Fibroblast of the aortic adventitia (primary cell): ENCODE measurements at places on chromosomes 6 and 20. TPM values are rescaled to one million over a fixed set of nuclear protein-coding genes. Genes with fewer than 3 reads are reported as not detected.

- no peak for DNase-seq
These were observed 2.4 kb downstream of the SYNE1 start for GRCh38 chr6:152634773-152635172.

DNA sequence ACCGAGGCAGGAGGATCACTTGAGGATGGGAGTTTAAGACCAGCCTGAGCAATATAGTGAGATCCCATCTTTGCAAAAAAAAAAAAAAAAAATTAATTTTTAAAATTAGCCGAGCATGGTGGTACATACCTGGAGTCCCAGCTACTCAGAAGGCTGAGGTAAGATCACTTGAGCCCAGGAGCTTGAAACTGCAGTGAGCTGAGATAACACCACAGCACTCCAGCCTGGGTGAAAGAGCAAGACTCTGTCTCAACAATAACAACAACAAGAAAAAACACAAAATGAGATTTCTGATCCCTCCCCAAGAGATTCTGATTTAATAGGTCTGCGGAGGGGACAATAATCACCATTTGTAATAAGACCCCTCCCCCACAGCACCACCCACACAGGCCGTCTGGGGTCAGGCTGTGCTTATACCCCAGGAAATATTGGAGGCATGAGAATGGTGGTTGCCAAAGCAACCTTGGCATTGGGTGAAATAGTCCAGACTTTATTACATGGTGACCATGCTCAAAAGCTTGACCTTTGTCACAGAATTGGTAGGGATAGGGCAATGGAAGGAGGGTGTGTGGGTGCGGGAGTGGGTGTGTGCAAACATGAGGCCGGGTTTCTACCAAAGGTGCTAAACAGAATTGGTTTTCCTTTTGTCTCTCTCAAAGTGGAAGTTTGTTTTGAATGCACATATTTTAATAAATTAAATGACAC lies 24.4 kb upstream of the ADTRP start:
- DNase-seq, result no peak

DNA sequence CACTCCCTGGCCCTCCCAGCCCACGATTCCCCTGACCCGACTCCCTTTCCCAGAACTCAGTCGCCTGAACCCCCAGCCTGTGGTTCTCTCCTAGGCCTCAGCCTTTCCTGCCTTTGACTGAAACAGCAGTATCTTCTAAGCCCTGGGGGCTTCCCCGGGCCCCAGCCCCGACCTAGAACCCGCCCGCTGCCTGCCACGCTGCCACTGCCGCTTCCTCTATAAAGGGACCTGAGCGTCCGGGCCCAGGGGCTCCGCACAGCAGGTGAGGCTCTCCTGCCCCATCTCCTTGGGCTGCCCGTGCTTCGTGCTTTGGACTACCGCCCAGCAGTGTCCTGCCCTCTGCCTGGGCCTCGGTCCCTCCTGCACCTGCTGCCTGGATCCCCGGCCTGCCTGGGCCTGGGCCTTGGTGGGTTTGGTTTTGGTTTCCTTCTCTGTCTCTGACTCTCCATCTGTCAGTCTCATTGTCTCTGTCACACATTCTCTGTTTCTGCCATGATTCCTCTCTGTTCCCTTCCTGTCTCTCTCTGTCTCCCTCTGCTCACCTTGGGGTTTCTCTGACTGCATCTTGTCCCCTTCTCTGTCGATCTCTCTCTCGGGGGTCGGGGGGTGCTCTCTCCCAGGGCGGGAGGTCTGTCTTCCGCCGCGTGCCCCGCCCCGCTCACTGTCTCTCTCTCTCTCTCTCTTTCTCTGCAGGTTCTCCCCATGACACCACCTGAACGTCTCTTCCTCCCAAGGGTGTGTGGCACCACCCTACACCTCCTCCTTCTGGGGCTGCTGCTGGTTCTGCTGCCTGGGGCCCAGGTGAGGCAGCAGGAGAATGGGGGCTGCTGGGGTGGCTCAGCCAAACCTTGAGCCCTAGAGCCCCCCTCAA lies at the start of gene LTA:
Gene LTA, plus strand, starts transcription at position 249 of the 871 bp plus-strand sequence. Its CDS starts 454 bp downstream, at position 703.
- no peak for DNase-seq

GRCh38 chr20:13900496-13900895 lies 89.9 kb downstream of the SEL1L2 start:
- DNase-seq, result no peak

GRCh38 chr6:142416686-142417085 lies 114.9 kb downstream of the ADGRG6 start:
- DNase-seq, result no peak

GRCh38 chr20:59071216-59071615 lies 28.6 kb upstream of the PRELID3B start:
- no peak for DNase-seq

DNA sequence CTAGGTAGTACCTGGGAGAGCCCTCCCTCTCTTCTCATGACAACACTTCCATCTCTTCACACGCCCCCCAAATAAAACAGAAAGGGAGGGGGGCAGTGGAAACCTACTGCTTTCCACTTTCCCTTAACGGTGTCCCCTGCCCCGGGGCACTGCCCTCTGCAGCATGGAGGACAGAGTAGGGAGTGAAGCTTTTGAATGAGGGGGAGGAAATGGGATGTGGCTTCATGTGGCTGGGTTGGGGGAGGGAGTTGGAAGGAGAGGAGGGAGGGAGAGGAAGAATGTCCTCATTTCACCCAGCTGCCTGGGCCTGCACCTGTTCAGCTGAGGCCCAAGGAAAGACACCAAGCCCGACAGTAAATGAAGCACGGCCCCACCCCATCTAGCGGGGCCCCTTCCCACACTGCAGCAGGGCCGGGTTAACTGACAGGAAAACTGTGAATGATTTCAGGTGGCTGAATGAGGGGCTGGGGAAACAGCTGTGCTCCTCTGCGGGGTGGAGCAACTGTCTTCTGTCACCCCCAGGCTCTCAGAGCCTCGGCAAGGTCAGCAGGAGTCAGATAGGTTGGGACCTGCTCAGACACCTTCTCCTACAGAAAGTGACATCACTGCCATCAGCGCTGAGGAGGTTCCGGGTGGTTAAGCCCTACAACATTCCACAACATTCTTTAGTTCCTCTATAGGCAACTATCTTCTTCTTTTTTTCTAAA lies 40.0 kb upstream of the TAF8 start:
- DNase-seq, result no peak

DNA sequence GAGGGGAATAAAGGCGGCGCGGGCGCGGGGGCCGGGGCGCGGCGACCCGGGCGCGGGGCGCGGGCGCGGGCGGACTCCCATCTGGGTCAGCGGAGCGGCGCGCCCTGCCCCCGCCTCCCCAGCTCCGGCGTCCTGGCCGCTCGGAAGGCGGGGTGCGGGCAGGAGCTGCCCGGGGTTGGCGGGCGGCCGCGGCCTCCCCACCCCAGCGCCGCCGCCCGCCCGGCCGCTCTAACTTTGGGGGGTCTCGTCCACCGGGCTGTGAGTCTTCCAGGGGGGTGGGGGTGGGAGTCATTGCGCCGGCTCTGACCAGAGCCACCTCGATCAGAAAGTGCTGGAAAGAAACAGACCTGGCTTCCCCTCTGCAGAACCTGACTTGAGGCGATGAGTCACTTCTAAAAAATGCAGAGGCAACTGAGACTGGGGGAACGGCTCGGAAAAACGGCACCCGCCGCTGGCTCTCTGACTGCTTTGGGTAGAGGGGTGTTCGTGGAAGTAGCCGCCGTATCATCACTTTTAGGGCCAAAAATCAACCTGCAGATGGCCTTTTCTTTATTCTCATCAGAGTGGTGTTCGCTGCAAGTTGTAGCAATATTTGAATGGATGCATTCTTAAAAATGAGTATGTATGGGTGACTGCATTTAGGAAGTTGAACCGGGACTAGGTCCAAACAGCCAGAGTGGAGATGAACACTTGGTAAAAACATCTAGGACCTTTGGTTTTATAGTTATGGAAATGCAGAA lies 667 bp downstream of the CAP2 start:
- peak; percentile 55 for DNase-seq

- DNase-seq, result no peak
These were observed 39.8 kb downstream of the SLC22A2 start for GRCh38 chr6:160218810-160219209.

- no peak for DNase-seq
These were observed 24.6 kb downstream of the COL11A2 start for GRCh38 chr6:33167374-33168283.

DNA sequence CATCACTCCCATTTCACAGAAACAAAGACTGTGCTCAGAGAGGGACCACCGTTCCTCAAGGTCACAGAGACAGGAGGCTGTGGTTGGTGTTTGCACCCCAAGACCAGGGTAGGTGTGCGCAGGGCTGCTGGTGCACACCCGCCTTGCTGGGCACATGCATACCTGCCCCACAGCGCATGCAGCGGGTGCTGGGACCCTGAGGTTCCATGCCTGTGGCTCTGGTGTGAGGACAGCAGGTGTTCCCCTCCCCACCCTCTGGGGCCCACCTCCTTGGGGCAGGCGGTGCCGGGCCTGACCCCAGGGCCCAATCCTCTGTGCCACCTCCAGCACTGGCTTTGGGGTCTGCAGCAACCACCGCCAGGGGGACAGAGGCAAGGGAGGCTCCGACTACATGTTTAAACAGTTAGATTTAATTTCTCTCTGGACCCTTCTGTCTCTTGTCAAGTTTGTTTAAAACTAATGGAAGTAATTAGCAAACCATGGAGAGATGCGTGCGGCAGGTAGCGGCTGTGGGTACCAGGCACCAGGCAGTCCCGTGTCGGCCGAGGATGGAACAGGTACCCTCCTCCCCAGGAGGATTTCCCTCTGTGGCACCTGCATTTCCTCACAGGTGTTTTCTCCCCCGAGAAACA lies 327.8 kb downstream of the TAF4 start:
- DNase-seq, result no peak

DNA sequence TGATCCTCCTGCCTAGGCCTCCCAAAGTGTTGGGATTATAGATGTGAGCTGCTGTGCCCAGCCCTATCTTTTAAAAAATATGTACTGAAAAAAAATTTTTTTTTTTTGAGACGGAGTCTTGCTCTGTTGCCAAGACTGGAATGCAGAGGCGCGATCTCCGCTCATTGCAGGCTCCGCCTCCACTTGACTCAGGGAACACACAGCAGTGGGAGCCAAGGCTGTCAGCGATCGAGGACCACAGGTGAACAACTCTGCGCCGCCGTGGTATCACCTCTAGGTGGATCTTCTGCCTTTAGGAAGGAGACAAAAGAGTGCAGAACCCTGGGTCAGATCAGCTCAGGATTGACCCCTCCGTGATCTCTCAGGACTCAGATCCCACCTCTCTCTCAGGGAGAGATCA lies 13.7 kb downstream of the RAET1E start:
- DNase-seq, result peak; percentile 62

- no peak for DNase-seq
These were observed 147.7 kb downstream of the BTBD9 start for GRCh38 chr6:38492031-38492430.

DNA sequence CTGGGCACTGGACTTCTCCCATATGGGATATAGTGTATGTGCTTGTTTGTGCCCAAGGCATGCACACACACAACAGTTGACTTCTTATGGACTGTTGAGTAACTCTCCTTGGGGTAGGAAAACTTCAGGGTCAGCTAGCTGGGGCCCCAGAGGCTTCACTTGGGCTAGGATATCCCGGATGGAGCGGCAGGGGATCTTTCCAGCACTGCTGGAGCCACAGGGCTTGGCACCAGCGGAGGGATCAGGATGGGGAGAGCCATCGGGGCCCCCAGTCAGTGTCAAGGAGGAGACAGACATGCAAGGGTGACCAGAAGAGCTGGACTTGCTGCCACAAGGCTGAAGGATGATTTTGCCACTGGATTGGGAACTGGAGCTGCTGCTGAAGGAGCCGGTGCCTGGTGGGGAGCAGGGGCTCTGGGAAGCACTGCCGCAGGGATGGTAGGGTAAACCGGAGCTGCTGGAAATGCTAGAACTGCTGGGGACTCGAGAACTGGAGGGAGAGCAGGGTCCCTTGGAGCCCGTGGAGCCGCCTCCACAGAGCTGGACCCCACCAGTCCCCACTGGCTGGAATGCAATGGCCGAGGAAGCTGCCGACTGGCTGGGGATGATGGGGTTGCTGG lies 1.5 kb downstream of the PSORS1C1 start:
- no peak for DNase-seq

DNA sequence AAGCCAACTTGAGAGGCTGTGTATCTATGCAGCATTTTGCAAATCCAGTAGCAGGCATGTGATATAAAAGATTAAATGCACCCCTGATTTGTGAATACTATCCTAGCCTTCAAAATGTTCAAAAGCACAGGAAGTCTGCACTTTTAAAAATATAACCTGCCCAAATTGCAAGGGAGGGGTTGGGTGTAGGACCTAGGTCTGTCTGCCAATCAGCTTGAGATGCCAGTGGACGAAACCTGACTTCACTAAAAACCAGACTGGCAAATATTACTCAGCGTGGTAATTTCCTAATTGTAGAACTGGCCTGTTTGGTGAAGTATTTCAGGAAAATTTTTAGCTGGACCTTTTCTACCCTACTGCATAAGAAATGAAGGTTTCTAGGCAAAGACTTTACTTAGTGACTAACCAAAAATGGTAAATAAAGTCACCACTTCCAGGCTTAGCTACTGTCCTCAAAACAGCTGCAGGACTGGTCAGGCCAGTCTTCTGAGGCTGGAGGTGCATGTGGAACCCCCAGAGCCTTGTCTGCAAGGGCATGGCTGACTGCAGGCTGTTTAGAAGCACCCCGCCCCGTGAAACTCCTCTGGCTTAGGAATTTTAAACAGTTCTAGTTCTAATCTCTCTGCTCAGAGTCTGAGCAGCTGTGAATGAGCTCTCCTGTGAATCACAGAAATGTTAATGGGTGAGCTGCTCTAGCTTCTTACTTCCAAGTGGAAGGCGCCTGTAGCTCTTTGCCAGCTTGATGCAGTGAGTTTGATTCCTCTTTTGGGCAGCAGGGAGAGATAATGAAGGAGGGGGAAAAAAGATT lies 104.4 kb upstream of the ESR1 start:
- peak; percentile 44 for DNase-seq

DNA sequence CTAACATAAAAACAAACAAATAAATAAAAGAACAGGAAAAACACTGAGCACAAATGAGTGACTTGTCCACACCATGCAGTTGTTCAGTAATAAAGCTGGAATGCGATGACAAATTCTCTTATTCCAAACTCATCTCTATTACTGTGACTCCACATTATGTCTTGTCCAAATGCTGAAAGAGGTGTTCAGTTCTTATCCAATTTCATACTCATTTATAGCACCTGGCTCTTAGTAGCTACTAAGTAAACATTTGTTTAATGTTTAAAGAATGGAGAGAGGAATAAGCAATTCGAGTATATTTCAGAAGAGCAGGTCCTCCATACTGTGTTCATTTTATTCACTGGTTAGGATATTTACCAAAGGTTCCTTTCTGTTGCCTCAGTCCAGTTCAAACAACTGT lies 439.0 kb upstream of the JAG1 start:
- no peak for DNase-seq

Gene RPP40
- total RNA-seq, result 1.8 and 21.9 TPM in 2 replicates

Gene ECT2L
- total RNA-seq, result under 0.01 and 3.3 TPM in 2 replicates

Gene LGSN
- total RNA-seq, result not detected in 2 replicates

Gene SNAP25
- total RNA-seq, result 0.65 and 3.1 TPM in 2 replicates

Gene SRPK1
- total RNA-seq, result 44.6 and 86.9 TPM in 2 replicates

Gene PEX7
- 5.0 and 10.6 TPM in 2 replicates for total RNA-seq

Gene OR2J3
- total RNA-seq, result not detected in 2 replicates

Gene RAET1G
- total RNA-seq, result 0.82 and 4.6 TPM in 2 replicates

Gene PRDM13
- not detected in 2 replicates for total RNA-seq
